Activated CD4-positive, alpha-beta T cell treated with anti-CD3 and anti-CD28 coated beads, Interleukin-2, amount 50 U/mL, for 48 hours (primary cell): ENCODE measurements at places on chromosomes 11 and 22.

DNA sequence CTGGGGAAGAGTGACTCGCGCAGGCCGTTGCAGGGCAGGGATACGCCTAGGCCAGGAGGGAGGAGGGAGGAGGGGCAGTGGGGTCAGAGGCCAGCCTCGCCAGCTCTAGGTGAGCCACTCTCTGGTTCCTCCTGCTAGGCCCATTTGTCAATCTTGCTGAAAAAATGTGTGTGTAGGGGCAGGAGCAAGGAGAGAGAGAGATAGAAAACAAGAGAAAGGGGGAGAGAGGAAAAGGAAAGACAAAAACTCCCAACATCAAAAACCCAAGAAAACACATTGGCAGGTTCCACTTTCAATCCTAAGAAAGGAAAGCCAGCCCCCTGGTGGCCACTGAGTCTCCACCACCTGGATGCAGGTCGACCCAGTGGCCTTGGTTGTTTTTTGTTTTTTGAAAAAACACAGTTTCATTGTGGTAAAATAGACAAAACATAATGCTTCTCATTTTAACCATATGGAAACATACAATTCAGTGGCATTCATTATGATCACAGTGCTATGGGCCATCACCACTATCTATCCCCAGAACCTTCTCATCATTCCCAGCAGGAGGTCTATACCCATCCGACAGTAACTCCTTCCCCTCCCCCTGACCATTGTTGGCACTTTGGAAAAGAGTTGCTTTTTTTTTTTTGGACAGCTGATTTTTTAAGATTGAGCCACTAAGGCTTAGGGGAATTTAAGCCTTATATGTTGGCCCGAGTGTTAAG lies 10.9 kb downstream of the OMP start:
- peak; percentile 23 for DNase-seq

GRCh38 chr22:45221201-45221600 lies 19.5 kb downstream of the KIAA0930 start:
- no peak for DNase-seq

- no peak for DNase-seq
Observed at GRCh38 chr11:23620617-23621016, 760.3 kb upstream of the CCDC179 start.

DNA sequence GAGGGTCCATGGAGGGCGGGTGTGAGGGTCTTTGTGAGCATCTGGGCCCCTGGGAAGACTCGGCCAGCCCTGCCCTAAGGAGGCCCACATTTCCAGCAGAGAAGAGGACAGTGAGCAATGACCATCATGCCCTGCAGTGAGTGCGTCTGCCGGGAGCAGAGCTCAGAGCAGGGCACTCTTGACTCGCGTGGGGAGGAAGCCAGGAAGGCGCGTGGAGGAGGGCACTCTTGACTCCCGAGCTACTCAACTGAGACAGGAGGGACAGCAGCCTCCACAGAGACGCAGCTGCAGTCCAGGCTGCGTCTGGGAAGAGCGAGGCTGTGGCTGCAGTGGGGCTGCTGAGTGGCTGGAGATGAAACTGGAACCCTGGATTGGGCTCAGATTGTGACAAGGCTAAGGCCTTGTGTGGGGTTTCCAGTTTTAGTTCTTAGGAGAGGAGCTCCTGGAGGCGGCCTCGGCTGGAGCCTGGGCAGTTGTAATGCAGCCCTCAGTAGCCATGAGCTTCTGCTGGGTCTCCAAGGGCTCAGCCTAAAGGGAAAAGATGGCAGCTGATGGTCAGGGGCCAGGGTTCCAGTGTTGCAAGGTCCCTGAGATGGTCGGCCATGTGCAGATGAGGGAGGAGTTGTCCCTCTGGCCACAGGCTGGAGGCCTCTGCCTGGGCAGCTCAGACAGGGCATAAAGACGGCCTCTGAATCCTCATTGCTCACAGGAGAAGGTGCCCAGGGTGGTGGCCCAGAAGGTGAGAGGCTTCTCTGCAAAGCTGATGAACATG lies 264.7 kb upstream of the B3GAT1 start:
- DNase-seq: no peak

DNA sequence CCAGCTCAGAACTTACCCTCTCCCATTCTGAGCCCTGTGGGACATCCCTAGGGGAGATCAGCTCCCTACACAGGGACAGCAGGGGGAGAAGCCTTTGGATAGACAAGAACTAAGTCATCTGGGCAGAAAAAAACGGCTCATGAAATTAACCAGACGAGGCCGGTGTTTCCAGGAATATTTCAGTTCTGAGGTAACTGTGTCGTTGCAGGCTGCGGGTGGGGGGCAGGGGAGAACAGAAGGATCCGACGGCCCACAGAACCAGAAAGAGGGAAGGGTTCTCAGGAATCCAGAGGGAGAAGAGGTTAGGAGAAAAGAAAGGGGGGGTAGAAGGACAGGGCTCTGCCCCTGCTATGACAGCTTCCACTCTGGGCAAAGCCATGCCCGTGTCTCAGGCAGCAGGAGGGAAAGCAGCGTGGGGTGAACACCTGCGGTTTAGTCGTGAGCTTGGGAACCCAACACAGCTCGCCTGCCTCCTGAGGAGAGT lies 3.6 kb downstream of the CLCF1 start:
- DNase-seq: no peak

DNA sequence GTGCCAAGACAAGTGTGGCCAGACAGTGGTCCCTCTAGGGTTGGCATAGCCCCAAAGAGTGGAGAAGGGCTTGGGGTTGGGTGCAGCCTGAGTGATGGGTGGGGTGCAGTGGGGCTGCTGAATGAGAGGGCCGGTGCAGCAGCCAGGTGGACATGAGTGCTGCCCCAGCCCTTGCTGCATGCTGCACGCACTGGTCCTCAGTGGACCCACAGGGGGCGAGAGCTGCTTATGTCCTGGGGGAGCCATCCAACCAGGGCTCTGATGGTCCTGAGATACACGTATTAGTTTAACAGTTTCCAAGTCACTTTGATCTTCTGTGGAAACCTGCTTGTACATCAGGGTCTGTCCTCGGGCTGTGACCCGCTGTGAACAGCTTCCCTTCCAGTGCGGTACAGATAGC lies 23.9 kb upstream of the ACR start:
- DNase-seq: no peak

GRCh38 chr11:79375818-79376550 lies 64.8 kb downstream of the TENM4 start:
- no peak for DNase-seq

- no peak for DNase-seq
Observed at GRCh38 chr11:11528986-11529385, 92.8 kb downstream of the GALNT18 start.

- DNase-seq: peak; percentile 49
Observed at GRCh38 chr11:44559207-44559939, 6.1 kb upstream of the CD82 start.

DNA sequence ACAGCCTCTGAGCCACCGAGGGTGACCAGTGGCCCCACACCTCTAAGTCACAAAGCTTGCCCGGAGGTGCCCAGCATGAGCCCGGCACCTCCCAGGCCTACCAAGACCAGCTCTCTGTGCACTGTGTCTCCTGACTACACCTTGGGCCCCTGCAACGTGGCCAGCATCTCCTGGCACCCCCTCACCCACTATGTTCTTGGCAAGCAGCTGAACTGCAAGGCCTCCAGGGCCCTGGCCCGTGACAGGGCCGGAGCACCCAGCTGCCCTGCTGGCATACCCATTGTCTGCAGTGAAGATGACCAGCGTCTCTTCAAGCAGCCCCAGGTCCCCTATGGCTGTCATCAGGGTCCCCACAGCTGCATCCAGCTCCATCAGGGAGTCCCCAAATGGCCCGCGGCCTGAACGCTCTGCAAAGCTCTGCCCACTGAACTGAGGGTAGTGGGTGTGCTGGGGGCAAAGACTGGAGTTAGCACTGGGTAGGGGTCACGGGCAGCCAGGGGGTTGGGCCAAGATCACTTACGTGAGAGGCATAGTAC lies 1.6 kb downstream of the ARSA start:
- no peak for DNase-seq

DNA sequence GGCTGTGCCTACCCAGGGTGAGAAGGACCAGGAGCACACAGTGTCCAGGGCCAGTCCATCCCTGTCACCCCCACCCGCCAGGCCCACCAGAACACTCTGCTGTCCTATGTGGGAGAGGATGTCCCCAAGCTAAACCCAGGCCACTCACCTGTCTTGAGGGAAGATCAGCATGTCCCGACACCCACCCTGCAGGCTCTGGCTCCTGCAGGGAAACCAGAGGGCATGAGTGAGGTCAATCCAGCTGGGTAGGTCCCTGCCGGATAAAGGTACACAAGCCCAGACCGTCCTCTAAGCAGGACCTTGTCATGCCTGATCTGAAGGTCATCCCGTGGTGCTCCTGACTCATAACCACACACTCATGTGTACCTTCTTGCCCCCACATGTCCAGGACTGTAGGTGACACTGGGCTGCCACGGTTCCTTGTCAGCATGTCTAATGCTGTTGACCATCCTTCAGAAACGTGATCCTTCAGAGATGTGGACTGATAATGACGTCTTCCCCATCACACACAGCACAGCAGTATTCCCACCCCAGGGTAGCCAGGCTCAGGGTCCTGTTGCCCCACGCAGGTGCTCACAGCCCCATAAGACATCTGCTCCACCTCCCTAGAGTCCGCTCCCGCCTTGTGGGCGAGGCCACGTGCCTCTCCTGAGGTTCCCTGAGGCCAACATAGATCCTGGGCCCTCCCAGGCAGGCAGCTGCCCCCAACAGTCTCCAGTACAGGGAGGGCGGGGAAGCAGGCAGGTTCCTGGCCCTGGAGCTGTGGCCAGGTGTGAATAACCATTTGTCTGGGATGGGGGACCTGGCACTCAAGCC lies 6.1 kb downstream of the ARVCF start:
- DNase-seq: no peak

DNA sequence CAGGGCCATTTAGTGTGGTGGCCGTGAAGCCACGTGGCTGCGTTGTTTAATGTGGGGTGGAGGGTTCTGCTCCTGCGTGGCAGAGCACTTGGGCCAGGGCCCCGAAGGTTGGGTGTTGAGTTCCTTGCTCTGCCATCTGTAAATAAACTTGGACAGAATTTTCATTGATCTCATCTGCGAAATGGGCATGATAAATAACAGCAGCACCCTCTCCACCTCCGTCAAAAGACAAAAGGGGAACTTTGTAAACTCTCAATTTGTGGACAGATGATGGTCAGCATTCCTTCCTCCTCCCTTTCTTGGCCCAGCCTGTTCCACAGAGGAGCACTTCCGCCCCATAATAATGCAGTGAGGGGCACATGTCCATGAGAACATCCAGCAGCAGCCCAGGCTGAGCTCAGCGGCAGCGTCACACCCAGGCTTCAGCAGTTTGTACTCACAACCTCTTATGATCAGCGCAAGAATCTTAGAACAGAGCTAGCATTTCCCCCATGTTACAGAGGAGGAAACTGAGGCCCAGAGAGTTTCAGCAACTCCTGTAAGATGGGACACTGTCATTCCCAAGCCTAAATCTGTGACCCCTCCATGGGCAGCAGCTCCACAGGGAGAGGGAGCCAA lies 874.5 kb downstream of the BRD1 start:
- DNase-seq: no peak

- DNase-seq: no peak
Observed at GRCh38 chr11:34149786-34150185, 44.4 kb downstream of the NAT10 start.
